Calu3 (cell line): ENCODE measurements at places on chromosomes 7 and 10.
A peak's percentile ranks its signal among the peaks of the same experiment; 100 is the strongest.

- no peak for DNase-seq
Measured at GRCh38 chr7:7254319-7254718, 72.0 kb downstream of the C1GALT1 start.

DNA sequence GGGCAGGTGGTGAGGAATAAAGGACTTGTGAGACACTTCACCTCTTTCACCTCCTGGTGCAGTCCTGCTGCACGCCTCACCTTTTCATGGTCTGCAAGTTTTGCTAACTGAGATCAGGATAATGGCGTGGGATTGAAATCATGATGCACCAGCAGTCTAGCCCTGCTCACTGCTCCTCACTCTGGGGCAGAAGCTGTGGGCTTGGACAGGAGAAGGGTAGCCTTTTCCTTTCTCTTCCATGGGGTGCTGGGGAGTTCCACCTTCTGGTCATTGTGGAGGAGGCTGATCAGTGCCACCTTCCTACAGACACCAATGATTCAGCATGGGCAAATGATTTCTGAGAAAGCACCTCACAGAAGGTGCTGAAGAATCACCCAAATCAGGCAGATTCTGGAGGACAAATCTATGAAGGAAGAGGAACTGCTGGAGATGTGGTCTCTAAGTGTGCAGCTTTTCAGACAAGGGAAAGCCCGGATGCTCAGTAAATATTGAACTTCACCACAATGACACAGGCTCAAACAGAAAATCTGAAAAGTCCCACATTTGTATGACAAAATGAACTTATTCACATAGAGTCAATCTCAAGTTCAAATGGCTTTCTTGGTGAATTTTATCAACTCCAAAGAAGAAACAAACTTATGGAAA lies 19.7 kb downstream of the MBL2 start:
- no peak for DNase-seq

GRCh38 chr10:69893271-69893900 lies 91.7 kb downstream of the COL13A1 start:
- DNase-seq, result no peak

DNA sequence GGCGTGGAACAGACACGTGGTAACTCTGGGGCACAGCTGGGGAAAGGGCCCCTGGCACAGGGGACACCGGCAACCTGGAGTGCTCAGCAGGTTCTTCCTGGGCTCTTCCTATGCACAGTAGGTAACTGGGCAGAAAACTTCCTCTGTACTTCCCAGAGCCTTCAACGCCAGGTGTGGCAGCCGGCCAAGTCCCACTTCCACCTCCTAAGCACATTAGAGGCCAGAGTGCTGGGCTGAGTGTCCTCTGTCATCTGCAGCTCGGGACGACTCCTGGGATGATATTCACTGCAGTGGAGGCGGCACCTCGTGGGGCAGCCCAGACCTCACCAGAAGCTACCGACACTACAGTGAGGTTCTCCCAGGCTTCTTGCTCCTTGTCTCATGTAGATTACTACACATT lies 114.5 kb downstream of the LARP4B start:
- no peak for DNase-seq

DNA sequence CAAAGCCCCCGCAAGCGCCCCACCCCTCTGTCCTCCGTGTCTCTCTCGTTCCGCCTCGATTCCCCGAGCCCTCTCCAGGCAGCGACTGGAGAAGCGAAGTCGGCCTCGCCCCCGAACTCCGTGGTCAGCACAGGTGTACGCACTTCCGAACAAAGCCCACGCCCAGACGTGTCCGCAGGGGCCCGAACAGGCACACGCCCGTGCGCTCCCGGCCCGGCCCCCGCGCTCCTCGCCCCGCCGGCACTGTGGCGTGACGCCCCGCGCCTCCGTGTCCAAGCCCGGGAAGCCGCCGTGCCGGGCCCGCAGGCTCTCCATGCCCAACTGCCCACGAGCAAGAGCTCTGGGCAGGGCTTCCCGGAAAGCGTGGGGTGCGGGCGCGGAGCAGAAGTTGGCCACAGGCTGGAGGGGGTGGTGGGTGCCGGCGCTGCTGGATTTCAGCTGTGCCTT lies 662 bp downstream of the NRCAM start:
- DNase-seq, result peak; percentile 8

GRCh38 chr10:25982107-25982506 lies 48.1 kb downstream of the MYO3A start:
- no peak for DNase-seq

GRCh38 chr10:2340831-2341647 lies 603.7 kb upstream of the ADARB2 start:
- no peak for DNase-seq

DNA sequence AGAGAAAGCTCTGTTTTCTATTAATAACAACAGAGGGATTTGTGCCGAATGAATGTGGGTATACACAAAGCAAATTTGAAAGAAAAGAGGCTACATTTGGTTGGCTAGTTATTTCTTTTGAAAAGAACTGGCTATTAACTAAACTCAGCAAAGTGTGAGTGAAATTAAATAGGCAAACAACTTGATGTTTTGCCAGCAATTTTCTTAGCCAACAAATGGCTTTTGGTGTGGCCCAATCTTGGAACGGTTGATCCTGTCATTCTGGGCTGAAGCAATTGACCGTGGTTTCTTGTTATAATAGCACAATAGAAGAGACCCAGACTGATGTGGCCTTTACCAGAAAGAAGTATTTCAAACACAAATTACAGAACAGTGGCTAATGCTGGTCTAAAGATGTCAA lies 898.6 kb downstream of the KCNMA1 start:
- DNase-seq, result no peak

DNA sequence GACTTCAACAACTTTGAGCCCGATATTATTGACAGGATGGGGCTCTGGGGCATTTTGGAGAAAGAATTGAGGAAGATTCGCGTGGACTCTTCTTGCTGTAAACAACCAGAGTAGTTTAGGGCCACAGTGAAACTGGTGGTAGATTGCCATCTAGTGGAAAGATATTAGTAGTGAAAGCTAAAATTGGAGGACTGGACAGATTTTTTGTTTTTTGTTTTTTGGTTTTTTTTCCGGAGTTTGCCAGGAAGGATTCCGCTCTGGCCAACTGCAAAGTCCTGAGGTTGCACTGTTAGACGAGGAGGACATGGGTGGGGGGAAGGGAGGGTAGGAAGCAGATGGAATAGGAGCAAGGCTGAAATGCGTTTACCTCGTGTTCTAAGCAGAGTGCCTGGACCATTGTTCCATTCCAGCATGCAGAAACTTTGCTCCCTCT lies 11.7 kb downstream of the NOBOX start:
- DNase-seq, result no peak

- peak; percentile 44 for DNase-seq
Measured at GRCh38 chr7:16609842-16610450, 35.6 kb downstream of the ANKMY2 start.

- DNase-seq, result no peak
Measured at GRCh38 chr7:100124301-100125230, 2.2 kb upstream of the MBLAC1 start.

DNA sequence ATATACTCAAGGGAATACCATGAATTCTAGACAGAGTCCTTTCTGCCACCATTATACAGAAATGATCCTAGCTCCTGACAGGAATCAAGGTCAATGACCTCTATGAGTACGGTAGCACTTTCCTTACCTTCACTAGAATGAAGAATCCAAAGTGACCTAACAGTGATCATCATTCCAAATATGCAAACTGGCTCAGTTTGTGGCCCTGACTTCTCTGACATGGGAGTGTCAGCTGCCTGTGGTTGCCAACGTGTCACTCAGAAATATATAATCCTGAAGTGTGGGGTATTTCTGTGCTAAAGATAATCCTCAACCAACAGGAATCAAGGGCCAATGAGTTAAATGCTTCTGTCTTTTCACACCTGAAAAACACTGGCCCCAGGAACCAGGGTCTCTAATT lies 45.7 kb downstream of the COPG2 start:
- DNase-seq, result no peak

- no peak for DNase-seq
Measured at GRCh38 chr7:71754828-71755227, 622.9 kb downstream of the GALNT17 start.
